HAP-1 (cell line): ENCODE measurements at places on chromosomes 12 and 14.

- no peak for DNase-seq
Observed at GRCh38 chr14:55764784-55765183, 184.8 kb downstream of the KTN1 start.

DNA sequence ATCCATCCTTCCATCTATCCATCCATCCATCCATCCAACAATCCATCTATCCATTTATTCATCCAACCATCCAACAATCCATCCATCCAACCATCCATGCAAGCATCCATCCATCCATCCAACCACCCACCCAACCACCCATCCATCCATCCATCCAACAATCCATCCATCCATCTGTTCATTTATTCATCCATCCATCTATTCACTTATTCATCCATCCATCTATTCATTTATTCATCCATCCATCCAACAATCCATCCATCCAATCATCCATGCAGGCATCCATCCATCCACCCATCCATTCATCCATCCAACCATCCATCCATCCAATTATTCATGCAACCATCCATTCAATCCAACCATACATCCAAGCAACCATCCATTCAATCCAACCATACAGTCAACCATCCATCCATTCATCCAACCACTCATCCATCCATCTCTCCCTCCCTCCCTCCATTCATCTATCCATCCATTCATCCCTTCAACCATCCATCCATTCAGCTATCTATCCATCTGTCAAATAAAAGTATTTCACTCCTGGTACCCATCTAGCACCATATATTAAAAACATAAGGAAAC is 86.1 kb downstream of the KSR2 start:
- no peak for DNase-seq

DNA sequence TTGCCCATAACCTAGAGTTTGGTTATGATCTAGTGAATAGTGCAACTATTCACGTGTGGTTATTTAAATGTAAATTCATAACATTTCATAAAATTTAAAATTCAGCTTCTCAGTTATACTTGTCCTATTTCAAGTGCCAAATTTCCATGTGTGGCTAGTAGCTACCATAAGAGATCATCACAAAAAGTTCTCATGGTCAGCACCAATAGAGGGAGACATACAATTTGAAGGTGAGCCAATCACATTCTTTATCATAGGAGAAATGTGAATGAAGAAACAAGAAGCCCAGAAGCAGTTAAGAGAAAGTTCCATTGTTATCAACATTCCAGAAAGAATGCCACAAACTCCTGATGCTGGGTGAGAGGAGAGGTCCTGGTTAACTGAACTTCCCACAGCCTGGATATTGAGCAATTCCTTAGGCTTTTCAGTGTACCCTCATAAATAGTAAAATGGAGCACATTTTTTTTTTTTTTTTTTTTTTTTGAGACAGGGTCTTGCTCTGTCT is 892.9 kb upstream of the USP15 start:
- no peak for DNase-seq

DNA sequence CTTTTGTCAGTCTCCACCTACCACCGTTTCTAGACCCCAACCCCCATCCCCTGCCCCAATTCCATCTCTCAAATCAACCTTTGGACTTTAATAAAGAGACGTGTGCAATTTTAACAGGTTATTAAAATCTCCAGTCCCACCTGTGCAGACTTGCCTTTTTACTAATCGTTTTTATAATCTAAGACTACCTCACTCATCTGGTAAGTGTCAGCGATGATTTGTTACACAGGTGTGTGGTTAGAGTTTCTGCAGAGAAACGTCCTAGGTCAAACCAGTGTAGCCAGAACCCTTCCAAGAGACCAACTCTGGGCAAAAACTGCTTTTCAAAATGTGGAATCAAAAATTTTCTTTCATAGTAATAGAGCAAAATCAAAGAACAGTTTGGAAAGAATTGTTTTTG is 60.4 kb upstream of the PELI2 start:
- no peak for DNase-seq

- DNase-seq: no peak
Observed at GRCh38 chr12:124397807-124398577, 103.1 kb downstream of the RFLNA start.
